ENCODE measurements at places on chromosomes 12 and 14.

DNA sequence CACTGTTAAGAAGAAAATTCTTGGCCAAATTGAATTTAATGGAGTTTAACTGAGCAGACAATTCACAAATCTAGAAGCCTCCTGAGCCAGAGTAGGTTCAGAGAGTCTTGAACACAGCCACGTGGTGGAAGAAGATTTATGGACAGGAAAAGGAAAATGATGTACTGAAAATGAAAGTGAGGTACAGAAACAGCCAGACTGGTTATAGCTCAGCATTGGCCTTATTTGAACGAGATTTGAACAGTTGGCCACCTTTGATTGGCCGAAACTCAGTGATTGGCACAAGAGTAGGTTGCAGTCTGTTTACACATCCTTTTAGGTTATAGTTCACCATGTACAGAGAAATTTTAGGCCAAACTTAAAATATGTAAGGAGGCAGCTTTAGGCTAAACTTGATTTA is 9.9 kb downstream of the OAS2 start:
- DNase-seq, result no peak

DNA sequence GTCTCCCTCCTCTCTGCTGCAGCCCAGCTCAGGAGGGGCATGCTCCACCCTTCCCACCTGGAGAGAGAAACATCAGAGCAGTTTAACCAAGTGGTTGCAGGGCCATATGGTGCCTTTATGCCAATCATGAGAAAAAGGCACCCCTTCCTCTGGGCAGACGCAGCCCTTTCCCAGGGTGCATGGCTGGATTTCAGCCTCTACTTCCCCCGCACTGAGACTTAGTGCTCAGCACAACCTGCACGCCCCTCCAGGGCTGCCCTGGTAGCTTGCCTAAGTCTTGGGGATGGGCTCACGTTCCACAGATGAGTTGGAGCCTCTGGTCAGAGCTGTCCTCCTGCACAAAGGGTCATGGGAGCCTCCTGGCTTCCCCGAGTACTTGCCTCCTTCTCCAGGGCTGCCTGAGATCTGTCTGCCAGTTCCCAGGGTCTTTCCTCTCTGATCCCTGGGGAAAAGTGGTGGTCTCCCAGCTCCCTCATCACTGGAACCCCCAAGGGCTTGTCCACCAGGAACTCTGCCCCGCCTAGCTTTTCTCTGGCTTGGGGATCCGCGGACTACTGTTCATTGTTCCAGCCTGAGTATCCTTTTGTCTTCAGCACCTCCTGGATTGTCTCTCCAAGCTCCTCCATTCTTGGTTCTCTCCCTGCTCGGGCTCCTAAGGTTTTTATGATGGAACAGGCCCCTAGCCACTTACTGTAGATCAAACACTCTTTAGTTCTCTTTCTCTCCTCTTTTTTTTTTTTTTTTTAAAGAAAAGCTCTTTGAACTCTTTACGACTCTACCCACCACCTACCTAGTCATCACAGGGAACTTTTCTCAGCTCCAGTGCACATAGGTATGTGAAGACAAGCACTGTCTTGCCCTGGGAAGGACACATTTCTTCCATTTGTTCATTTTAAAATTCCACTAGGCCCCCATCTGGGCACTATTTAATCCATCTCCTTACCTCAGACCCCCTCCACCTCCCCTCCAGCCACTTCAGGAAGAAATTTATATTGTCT is 6.1 kb upstream of the KRT74 start:
- no peak for DNase-seq

- peak; percentile 18 for DNase-seq
These were observed at the start of gene CHGA for GRCh38 chr14:92922883-92923743. CHGA (plus strand) TSS chr14:92923150; CDS start chr14:92923360, 210 bp downstream.

DNA sequence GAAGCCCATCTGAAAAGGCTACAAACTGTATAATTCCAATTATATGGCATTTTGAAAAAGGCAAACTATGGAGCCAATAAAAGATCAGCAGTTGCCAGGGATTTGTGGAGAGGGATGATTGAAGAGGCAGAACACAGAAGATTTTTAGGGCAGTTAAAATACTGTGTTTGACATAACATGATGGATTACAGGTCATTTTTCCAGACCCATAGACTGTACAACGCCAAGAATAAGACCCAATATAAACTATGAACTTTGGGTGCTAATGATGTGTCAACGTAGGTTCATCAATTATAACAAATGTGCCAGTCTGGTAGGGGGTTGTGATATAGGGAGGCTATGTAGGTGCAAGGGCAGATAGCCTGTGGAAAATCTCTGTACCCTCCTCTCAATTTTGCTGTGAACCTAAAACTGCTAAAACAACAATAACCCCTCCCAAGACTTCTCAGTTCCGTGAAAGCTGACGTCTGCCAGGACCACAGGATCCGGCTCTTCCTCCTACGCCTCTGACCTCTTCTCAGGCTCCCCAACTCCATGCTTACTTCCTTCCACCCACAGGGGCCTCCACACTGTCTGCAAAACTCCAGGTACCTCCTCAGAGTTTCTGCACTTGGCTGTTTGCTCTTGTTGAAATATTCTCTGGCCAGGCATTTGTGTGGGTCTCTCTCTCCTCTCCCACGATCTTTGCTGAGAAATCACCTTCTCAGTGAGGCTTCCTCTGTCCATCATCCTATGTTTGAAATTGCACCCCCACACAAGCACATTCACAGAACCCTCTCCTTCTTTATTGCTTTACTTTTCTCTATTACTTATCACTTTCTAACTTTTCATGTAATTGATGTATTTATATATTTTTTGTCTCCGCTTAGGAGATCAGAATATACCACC is 131.4 kb downstream of the BBS10 start:
- no peak for DNase-seq

DNA sequence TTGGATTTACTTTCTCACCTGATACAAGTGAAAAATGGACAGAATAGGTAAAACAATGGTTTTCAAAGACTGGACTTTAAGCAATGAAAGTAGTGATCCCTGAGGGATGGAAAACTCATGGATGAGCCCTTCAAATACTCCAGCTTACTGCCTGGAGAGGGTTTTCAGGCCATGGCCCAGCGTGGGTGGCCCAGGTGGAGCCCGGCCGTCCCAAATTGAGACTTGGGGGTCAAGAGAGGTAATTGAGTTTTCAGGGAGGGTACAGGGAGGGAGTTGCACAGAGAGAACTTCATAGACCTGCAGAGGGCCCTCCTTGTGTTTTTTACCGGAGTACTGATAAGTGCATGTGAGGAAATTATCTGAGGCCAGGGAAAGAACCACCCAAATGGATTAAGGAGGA is 37.2 kb downstream of the RAN start:
- DNase-seq, result no peak

- no peak for DNase-seq
These were observed 129.0 kb upstream of the WSCD2 start for GRCh38 chr12:108000111-108000510.

GRCh38 chr14:101927859-101928258 is 36.5 kb upstream of the DYNC1H1 start:
- DNase-seq, result peak; percentile 95

DNA sequence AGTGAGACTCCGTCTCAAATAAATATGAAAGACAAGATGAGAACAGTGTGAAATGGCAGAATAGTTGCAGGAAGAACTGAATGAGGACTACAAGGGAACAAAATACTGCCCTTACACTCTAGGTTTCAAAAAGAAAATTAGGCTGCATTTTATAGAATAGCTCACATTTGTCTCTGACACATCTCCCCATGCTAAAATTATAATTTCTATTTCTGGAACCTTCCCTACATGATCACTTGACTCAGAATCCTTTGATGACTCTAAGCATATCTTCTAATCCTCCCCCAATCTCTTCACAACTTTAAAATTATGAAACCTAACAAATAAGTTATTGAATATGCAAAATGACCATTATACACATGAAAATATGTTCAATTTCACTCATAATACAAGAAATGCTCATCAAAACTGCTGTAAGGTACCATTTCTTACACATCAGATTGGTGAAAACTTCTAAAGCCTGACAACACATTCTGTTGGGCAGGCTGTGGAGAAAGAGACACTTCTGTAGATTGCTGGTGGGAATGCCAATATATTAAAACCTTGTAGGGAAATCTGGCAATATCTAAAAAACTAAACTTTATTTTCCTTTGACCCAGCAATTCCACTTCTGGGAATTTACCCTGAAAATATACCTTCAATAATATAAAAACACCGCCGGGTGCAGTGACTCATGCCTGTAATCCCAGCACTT is 4.3 kb upstream of the HIGD1C start:
- DNase-seq, result no peak

- no peak for DNase-seq
These were observed 253.9 kb upstream of the MDGA2 start for GRCh38 chr14:47929334-47929733.

DNA sequence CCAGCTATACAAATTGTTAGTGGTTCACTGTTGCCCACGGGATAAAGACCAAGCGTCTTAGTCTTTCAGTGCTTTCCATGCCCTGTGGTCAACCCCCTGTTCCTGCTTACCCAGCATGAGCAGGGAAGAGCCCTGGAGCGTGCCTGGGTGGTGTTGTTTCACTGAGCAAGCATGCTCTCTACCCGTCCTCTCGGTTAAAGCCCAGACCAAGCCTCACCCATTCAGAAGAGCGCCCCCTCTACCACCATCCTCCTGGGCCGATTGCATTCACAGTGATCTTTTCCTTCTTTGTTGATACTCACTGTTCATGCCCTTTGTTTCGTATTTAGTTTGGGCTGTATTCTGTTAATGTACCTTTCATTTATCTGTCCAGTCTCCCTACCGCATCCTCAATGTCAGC is 25.1 kb downstream of the DYRK4 start:
- DNase-seq, result no peak

DNA sequence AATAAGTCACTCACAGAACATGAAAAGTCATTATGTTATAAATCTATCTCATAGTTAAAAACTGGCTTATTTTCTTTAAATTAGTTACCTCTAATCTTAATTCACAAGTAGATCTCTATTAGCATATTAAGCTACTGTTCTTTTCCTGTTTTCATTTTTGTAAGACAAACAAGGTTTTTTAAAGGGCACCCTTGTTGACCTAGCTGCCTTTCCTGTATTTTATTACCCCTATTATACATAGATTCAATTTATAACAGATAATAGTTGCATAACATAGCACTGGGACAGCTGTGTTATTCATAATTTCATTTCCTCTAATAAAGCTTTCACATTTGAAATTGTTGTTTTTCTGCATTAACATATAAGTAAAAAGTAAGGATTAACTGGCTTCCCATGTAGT is 1500.7 kb upstream of the FLRT2 start:
- DNase-seq, result no peak
